ENCODE measurements at places on chromosomes 7 and 10.

GRCh38 chr7:157996359-157997079, 591.1 kb downstream of the PTPRN2 start:
- no peak for DNase-seq

DNA sequence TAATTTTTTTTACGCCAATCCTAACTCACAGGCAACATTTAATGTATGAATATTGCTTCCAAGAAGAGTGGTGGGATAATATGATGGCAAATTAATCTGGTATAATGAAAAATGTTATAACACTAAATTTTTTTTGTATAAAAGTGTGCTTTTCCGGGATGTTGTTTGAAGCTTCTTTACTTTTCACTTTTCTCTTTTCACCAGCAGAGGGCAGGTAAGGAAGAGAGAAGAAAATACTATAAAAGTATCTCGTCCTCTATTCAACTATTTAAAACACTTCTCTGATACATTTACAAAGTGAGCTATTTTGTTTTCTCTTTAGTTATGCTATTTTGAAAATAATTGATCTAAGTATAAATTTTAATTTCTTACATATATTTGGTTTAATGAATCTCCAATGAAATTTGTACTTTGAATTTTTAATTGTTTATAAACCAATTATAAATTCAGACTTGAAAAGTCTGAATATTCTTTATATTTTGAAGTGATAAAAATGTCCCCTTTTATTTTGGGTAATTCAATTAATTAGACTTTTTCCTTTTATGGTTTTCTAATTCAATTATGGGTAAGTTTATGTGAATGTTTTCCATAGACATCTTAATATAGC, 20.7 kb upstream of the CFTR start:
- no peak for DNase-seq

DNA sequence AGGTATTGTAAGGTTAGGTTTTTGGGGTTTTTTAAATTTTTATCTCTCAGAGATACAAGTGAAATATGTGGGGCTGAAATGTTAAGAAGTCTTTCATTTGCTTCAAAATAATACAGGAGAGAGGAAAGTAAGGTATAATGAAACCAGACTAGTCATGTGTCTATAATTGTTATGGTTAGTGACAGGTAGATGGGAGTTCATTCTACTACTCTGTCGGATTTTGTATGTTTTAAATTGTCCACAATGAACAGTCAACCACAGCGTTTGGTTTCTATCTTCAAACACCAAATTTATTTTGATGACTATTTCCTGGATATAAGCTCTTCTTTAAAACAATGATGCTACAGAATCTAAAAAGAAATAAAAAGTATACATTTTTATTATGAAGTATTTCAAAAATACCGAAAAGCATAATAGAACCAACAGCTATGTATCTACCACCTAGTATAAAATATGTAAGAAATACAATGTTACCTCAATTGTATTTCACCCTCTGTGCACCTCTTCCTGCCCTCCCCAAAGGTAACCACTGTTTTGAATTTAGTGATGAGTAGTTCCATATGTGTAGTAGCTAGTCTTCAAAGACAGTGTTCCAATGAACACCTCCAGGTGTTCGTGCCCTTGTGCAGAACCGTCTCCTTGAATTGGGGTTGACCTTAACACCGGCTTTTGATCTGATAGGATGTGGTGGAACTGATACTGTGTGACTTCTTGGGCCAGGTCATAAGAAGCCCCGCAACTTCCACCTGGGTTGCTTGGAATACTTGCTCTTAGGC, 74.8 kb upstream of the CDK1 start:
- DNase-seq, result no peak

DNA sequence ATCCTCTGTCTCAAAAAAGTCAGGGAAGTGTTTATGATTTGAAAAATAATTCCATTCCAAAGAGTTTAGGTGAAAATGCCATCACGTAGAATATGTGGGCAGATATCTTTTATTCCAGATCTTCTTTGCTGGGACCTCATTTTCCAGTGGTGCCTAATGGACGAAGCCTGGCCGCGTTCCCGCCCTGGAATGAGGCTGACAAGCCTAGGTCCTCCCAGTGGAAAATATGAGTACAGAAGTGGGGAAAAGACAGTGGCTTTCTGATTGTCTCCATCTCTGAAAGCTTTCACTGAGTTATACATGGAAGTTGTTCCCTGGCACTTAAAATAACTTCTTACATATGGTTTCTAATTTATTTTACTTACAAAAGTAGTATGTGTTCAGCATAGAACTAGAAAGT, 139.4 kb downstream of the TACC2 start:
- DNase-seq, result peak; percentile 64

GRCh38 chr10:69186524-69186923, 6.5 kb downstream of the SUPV3L1 start:
- DNase-seq, result no peak

Data from MG63 (cell line).